ENCODE measurements at places on chromosomes 16 and 17.
A peak's percentile ranks its signal among the peaks of the same experiment; 100 is the strongest.

GRCh38 chr17:76723812-76724211, 2.6 kb downstream of the JMJD6 start:
- no peaks in the 10 kb centered on the region for H3K27me3 ChIP-seq
- H3K36me3 ChIP-seq = 0 out of 2 replicates have a peak, but pooled peaks cover 6% of the 10 kb centered on the region
- no peak overlapping the region for H3K4me3 ChIP-seq

DNA sequence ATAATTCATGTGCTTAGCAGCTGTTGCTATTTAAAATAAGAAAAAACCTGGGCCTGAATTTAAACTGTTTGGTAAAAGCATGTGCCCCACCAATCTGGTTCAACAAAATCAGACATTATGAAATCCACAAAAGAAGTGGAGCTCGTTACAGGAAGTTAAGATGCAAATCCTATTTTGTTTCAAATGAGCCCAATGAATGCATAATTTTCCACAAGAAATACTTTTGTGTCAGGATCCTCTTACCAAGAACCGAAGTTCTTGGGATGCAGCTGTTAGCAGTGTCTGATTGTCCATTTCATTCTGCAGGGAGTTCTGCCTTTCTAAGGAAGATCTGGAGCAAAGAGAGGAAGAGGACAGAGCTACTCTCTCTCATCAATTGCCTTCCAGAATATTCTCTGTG, 105.7 kb upstream of the RBBP6 start:
- H3K27ac ChIP-seq = no peak overlapping the region
- DNase-seq = no peak
- no peaks in the 10 kb centered on the region for H3K36me3 ChIP-seq
- H3K27me3 ChIP-seq = peaks cover 50% of the 10 kb centered on the region
- no peaks in the 10 kb centered on the region for H3K4me1 ChIP-seq
- H3K4me3 ChIP-seq = no peak overlapping the region

DNA sequence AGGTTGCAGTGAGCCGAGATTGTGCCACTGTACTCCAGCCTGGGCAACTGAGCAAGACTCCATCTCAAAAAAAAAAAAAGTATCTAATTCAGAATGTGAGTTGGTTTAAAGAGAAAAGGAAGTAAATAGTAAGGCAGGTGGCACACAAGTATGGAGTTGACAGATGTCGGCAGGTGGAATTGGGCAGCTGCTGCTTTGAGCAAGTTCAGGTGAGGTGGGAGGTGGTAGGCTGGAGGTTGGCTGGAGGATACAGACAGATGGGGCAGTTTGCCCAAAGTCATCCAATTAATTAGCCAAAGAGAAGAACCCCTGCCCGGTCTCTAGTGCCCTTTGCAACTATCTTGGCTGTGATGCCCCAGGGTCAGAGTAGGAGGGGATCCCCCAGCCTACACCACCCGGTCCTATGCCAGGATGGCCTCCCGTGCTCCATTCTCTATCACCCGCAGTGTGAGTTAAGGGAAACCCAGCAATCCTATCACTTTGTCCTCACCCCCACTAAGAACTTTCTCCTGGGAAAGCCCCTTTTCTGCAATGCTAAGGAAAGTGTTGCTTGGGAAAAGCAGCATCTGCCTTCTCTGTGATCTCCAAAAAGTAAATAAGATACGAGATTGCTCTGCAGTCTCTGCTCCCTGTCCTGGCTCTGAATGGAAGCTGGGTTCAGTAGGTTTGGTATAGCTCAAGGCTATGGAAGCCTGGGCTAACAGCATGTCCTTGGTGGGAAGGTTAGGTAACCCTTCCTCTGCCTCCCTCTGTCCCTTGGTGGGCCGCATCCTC, 32.2 kb downstream of the SLC12A3 start:
- peaks cover 5% of the 10 kb centered on the region for H3K4me1 ChIP-seq
- H3K4me3 ChIP-seq = no peak overlapping the region
- H3K27me3 ChIP-seq = peaks cover 8% of the 10 kb centered on the region

DNA sequence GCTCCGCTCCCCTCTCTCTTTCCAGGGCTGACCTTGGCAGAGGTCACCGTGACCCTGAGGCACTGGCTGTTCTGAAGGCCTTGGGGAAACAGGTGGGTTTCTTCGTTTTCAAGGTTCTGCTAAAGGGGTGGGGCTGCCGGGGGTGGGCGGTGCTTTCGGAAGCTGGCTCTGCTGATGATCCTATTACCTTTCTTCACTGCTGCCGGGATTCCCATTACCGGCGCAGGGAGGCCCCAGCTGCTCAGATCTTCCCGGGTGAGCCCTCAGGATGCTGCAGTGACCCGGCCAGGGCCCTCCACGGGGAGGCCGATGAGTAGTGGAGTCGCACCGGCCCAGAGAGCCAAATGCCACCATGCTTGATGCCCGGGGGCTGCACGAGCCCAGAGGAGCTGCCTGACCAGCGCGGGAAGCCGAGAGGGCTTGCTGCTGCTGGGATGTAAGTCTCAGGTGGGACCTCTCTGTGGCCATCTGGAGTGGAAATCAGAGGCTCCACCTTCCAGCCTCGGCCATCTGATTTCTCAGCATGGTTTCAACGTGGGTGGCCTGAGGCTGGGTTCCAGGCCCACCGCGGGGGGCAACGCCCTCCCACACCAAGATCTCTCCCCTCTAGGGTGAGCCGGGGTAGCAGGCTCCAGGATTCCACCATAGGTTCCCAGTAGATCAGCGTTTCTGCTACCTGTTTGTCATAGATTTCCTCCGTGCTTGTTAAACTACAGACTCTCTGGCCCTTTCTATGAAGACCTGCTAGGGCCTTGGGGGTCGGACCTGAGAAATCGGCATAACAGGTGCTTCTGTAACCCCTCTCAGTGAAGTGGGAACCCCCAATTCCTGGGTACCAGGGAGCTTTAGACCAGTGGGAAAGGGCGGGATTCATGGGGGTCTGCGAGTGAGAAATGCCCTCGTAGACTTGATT, 21.6 kb upstream of the ADCY7 start:
- no peak for DNase-seq
- no peaks in the 10 kb centered on the region for H3K27me3 ChIP-seq
- peak overlapping the region; percentile 60 for H3K4me3 ChIP-seq
- H3K27ac ChIP-seq = peak overlapping the region; percentile 75
- no peaks in the 10 kb centered on the region for H3K36me3 ChIP-seq

- no peak overlapping the region for H3K27ac ChIP-seq
- DNase-seq = no peak
- no peaks in the 10 kb centered on the region for H3K4me1 ChIP-seq
- H3K4me3 ChIP-seq = no peak overlapping the region
- H3K36me3 ChIP-seq = no peaks in the 10 kb centered on the region
Observed at GRCh38 chr16:49969091-49970030, 55.7 kb upstream of the CNEP1R1 start.

DNA sequence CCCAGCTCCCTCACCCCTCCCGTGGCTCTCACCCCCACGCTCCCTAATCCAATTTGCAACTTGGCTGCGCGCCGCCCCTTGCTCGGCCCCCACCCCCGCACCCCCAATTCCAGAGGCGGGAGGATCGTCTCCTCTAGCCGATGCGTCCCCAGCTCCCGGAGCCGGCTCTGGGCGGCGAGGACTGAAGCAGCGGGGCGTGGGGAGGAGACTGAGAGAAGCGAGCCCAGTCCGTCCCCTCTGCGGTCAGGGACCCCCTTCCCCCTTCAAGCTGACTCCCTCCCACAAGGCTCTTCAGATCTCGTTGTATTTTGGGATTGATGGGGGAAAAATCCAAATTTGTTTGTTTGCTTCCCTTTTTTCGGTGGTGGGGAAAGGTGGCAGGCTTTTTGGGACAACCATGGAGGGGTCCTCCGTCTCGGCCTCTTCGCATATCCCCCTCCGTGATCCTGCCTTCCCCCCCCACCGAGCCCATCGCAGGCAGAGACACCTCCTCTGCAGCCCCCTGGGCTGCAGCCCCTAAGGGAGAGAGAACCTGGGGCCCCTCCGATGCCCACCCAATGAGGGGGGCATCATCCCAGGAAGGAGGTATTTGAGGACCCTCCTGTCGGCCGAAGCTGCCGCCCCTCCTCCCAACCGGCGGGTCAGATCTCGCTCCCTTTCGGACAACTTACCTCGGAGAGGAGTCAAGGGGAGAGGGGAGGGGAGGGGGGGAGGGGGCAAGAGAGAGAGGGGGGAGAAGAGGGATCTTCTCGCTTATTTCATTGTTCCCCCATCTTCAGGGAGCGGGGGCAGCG, 466 bp downstream of the NEUROD2 start:
- H3K27ac ChIP-seq = no peak overlapping the region
- peaks cover 58% of the 10 kb centered on the region for H3K27me3 ChIP-seq
- no peak for DNase-seq
- no peaks in the 10 kb centered on the region for H3K36me3 ChIP-seq
- no peaks in the 10 kb centered on the region for H3K4me1 ChIP-seq
- H3K4me3 ChIP-seq = no peak overlapping the region
